Effector CD8-positive, alpha-beta T cell (primary cell): ENCODE measurements at places on chromosomes 12 and 14.

- no peak for DNase-seq
Observed at GRCh38 chr12:18966954-18967353, 162.6 kb upstream of the PLEKHA5 start.

- DNase-seq = peak; percentile 39
Observed at GRCh38 chr12:6607751-6608591, 792 bp upstream of the CHD4 start.

DNA sequence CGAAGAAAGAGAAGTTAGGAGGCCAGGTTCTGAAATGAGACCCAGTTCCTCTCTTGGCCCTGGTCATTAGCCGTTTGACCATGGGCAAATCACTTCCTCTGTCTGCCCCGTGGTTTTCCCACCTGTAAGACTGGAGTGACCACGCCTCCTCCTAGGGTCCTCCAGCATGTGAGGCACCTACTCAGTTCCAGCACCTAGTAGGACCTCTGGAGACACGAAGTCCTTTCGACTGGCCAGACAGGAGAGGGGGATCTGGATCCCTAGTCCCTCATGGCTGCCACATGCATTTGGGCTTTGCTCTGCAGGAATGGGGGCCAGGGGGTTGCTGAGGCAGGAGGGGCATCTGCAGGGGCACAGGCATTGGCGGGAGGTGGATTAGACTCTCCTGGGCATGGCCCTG lies 16.3 kb downstream of the TRPV4 start:
- DNase-seq = no peak

GRCh38 chr14:72894623-72895378 lies 900 bp upstream of the DPF3 start:
- no peak for DNase-seq

GRCh38 chr12:18496156-18496555 lies 234.8 kb downstream of the PIK3C2G start:
- no peak for DNase-seq

DNA sequence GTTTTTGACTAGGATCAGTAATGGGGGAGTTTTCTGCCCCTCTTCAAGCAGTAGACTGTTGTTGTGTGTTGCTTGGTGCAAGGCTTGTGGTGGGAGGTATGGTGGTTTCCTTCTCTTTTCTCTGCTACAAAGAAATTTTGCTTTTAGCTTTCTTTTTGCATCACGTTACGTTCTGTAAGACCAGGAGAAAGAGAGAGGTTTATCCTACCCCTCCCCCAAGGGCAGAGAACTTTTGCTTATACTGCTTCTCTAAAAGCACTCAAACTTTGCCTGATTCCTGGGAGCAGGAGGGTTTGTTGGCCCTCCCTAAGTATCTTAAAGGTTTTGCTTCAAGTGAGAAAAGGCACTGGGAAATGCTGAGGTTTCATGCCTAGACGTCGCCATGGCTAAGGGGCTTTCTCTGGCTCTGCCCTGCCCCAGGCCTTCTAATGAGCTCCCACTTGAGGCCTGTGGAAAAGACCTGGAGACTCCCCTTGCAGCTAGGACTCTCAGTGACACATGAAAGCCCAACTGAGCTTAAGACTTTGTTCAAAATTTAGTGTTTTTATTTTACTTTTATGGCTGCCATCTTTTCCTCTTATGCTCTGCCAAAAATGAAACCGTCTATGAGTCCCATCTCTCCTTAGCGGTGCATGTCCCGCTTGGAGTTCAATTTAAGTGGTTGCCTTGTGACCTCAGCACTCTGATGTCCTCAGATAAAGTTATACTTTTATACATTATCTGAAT lies 49.2 kb downstream of the EIF2S3B start:
- DNase-seq = peak; percentile 42

DNA sequence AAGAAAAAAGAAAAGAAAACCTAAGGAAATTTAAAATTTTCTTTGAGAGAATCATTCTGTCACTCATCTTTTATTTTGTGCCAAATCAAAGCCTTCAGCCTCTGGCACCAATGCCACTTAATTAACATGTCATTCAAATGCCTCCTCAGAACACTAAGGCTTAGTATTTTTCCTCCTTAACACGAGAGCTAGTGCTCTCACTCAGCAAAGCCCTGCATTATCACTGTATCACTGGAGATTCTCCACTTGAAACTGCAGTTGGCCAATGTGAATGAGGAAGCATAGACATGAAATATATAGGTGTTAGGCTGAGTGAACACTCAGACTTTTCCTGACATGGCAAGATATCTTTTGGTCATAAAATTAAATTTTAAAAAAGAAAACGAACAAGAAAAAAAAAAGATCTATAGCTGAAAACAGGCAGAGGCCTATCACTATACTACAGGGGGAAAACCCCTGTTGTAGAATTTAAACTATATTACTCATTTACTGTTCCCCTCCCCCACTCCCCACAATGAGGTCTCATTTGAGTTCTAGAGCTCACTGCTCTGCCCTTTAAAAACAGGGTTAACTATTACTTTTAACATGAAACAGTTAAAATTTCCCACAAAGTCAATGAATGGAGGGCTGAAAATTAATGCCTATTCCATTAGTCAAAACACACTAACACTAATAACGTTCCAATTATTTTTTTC lies 5.1 kb downstream of the MBIP start:
- no peak for DNase-seq

DNA sequence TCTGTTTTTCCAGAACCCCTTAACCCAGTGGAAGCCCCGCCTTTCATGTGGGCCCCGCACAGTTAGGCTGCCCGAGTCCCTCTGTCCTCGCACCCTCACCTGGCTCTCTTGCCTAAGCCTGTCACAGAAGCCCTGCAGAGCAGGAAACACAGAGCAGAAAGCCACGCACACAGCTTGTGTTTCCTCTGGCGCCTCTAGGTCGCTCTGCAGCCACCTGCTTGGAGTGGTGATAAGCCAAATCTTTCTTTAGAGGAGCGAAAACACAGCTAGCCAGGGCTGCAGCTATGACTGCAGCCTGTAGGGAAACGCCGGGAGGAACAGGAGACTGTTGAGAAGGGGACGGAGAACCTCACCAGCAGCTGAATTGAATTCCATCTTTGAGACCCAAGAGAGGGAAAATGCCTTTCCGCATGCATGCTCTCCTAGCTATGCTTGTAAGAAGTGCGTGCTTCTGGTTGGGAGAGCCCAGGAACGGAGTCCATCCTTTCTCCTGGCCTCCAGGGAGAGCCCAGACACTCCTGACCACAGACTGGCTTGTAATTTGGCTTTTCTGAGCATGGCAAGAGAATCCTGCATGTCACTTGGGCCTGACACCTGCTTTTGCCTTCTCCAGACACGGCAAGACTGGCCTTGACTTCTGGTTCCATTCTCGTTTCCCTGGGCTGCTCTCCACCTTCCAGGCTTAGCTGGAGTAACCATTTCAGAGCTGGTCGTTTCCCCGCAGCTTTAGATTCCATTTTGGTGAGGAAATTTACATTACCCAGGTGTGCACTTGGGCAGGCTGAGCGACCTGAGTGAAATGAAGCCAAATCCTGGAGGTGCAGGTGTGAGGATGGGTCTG lies 301.6 kb downstream of the CACNA1C start:
- no peak for DNase-seq

GRCh38 chr14:40523123-40523522 lies 1083.6 kb upstream of the LRFN5 start:
- no peak for DNase-seq

DNA sequence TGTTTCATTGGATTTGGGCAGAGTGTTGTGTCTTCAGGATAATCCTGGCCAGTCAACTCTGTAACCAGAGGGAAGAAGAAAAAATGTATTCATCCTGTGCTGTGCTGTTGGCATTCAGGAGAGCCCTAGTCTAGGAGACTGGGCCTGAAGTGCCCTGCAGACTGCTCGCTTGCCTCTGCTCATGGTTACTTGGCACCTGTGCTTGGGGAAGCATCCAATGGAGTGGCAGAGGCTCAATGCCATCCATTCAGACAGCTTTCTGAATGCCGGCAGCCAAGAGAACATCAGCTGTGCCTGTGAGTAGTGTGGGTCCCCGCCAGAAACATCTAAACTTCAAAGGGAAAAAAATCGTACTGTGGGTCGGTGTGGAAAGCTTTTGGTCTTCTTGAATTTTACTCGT lies 124.2 kb downstream of the SRGAP1 start:
- DNase-seq = no peak

DNA sequence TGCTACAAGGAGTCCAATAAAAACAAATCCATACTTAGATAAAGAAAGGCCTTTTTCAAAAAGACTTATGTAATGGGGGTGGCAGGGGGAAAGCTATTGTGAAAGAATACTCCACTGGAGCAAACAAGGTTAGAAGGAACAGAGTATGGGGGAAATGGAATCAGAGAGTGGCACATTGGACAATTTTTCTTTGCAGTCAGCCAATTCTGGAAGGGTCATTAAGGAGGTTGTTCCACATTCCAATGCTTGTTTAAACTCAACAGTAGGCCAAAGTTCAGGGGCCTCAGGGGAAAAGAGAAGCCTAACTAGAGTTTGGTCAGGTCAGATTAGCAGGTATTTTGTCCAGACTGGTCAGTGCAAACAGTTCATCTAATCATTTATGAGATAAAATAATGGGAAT lies 105.2 kb upstream of the RESF1 start:
- no peak for DNase-seq

GRCh38 chr12:129614221-129614885 lies 289.5 kb downstream of the TMEM132D start:
- DNase-seq = no peak

GRCh38 chr14:54450535-54450934 lies 9.4 kb upstream of the CNIH1 start:
- DNase-seq = no peak

DNA sequence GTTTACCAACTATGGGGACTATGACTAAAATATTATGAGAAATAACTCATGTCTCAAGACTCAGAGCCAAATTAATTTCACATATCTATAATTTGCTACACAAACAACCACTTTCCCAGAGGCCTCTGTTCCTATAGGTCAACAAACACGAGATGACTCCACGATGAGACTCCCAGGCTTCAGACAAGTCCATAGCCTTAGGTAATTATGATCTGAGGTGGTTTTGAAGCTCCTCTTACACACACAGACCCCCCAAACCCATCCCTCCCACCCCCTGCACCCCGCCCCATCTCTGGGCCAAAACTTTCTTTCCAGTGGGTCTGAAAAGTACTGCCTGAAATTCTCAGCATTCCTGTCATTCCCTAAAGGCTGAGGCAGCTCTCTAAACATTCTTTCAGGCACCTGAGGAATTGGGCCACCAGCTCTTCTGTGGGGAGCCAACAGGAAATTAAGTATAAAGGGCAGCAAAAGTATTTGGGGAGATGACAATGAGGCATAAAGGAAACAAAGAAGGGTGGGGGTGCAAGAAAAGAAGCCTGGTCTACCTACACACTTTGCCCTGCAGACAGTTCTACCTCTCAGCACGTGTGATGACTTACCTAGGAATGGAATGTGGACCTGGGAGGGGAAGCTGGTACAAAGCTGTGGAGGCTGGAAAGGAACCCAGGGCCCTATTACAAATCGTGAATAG lies 143.6 kb downstream of the PAWR start:
- DNase-seq = no peak

DNA sequence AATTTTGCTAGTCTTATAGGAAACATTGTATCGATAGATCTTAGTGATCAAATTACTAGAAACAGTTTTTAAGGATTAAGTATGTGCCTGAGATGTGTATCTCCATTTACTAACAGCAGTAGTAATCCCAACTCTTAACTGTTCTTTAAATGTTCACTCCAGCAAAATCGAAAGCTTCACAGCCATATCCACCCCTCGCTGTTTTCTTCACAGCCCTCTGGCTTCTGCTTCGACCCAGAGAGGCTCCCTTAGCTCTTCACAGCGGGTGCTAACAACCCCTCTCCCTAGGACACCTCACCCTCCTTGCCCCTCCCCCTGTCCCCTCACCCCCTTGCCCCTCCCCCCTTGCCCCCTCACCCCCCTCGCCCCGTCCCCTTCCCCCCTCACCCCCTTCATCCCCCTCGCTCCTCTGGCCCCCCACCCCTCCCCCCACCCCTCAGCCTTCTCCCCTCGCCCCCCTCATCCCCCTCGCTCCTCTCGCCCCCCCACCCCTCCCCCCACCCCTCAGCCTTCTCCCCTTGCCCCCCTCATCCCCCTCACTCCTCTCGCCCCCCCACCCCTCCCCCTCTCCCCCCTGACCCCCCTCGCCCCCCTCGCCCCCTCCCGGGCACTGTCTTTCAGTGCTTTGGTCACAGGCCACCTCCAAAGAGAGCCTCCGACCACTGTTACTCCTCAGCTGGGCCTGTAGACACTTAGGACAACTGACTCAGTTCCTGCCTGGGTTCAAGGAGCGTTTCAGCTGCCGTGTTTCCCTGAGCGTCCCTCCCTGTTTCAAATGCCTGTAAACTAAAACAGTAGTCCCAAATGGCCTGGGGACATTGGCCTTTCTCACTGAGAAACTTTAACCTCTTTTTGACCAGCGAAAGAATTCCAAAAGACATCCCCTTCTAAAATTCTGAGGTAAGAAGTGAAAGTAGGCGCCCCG lies 46.0 kb upstream of the DYNC1H1 start:
- DNase-seq = no peak

DNA sequence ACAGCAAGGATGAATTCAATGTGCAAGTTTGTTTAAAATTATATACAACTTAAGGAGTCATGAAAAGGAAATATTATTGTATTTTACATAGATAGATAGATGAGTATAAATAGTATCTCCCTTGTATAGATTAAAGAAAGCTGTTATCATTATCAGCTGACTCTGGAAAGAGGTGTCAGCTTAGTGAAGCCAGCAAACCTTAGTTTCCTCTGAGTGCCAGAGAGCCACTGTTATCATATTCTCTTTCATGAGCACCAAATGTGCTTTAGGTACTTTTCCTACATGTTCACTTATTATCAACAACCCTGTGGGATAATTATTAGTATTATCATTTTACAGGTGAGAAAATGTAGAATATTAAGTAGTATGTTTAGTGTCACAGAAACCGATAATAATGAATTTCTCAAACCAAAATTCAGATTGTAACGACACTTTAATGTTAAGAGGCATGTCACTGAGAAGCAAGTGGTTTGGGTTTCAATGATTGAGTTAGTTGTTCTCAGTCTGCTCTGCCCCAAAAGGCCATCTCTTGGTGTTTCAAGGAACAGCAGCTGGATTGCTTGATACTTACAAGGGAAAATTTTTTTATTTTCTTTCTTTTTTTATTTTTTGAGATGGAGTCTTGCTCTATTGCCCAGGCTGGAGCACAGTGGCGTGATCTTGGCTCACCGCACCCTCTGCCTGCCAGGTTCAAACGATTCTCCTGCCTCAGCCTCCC lies 53.7 kb downstream of the PLEKHA5 start:
- no peak for DNase-seq

- no peak for DNase-seq
Observed at GRCh38 chr12:12467688-12468261, 94.9 kb downstream of the DUSP16 start.

DNA sequence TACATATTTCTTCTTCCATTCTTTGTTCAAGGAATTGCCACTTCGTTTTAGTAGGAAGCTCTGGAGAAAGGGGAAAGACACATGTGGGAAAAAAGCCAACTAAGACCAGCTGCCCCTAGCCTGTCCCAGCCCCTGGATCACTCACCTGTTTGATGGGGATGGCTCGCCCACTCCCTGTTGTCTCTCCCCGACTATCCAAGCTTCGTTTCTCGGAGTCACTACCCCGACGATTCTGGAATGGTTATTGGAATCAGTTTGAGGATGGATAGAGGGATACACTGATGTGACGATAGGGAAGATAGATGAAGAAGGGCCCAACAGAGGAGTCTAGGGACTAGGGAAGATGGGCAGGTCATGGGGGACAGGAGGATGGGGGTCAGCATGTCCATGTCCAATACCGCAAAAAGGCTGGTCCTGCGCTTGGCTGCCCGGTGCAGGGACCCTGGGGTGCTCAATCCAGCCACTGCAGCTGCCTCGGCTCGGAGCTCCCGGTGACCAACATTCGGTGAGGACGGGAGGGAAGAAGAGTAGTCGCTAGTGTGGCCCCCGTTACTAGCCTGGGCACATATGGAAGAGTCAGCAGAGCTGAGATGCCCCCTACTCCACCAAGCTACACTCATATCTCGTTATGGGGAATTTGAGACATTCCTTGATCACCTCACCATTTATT lies 7.0 kb downstream of the AGAP2 start:
- DNase-seq = no peak
